GM18507 (cell line): ENCODE measurements at places on chromosomes 6 and 20.

- DNase-seq: no peak
These were observed 47.1 kb downstream of the SCAND1 start for GRCh38 chr20:35907017-35907701.

DNA sequence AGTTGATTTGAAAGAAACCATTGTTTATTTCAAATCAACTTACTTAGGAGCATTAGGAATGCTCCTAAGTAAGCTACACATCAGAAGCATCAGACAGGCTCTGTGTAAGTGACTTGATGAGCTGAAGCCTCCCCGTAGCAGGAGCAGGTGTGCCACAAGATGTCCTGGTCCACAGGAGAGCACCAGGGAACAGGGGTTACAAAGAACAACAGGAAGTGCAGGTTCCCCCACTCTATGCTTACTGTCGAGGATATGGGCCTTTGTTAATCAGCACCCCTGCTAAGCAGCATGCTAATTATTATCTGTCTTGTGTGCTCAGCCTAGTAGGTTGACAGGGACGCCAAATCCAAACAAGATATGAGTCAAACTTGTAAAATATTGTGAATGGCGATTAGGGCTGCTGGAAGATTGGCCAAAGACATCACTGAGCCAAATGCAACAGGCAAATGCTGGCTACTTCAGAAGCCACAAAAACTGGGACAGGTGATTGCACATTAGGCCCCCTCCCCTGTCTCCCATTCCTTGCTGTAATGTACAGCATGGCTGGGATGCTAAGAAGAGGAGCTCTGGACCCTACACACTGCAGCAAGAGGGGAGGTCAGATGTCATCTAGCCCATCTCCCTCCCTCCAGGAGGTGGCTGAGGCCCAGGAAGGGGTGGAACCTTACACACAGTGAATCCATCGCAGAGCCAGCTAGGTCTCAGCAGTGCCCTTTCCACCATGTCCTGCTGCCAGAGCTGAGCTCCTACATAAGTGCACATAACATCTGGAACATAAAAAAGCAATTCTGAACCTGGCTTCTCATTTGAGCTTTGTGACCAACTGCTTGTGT lies 939 bp downstream of the TGM3 start:
- DNase-seq: no peak

GRCh38 chr6:37441651-37442050 lies 8.6 kb downstream of the CMTR1 start:
- no peak for DNase-seq

DNA sequence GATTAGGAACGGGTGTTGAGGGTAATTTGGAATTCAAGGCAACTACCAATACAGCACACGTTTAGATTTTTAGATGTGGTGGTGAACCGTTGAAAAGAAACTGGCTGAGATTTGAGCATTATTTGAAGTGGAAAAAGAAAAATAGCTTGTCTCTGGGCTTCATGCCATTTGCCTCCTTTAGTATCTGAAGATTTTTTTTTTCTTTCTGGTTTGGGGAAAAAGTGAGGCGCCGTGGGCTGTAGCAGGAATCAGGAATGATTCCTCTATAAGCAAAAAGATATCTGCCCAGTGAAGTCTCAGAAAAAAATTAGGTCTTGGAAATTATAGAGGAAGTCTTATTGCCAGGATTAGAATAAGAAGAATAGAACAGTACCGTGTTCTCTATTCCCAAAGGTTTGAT lies 88.5 kb downstream of the RPS12 start:
- DNase-seq: no peak

DNA sequence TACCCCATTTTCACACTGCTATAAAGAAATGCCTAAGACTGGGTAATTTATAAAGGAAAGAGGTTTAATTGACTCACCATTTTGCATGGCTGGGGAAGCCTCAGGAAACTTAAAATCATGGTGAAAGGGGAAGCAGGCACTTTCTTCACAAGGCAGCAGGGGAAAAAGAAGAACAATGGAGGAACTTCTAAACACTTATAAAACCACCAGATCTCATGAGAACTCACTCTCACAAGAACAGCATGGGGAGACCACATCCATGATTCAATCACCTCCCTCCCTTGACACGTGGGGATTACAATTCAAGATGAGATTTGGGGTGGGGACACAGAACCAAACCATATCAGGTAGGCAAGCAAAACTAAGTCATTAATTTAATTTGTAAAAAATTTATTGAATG lies 343.2 kb downstream of the FRK start:
- DNase-seq: no peak

GRCh38 chr6:117553142-117553541 lies 49.2 kb downstream of the GOPC start:
- DNase-seq: no peak

DNA sequence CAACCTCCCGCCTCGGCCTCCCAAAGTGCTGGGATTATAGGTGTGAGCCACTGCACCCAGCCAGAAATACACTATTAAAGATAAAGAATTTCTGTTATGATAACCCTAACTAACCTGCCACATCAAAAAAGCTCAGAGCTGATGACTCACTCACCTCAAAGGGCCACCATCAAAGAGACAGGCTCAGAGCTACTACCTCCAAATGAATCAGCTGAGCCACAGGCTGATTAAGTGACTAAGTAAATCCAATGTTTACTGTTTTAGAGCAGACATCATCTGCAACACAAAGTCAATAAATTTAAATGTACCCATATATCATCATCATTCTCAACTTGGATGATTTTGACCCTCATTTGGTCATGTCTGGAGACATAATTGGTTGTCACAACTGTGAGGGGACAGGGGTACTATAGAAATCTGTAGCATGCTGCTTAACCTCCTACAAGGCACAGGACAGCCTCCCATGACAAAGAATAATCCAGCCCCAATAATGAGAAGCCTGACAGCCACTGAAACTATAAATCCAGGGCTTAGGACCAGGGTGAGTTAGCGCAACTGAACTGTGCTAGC lies 106.5 kb downstream of the ATP9A start:
- no peak for DNase-seq

- no peak for DNase-seq
These were observed 34.7 kb upstream of the SYNJ2 start for GRCh38 chr6:157946865-157947532.

DNA sequence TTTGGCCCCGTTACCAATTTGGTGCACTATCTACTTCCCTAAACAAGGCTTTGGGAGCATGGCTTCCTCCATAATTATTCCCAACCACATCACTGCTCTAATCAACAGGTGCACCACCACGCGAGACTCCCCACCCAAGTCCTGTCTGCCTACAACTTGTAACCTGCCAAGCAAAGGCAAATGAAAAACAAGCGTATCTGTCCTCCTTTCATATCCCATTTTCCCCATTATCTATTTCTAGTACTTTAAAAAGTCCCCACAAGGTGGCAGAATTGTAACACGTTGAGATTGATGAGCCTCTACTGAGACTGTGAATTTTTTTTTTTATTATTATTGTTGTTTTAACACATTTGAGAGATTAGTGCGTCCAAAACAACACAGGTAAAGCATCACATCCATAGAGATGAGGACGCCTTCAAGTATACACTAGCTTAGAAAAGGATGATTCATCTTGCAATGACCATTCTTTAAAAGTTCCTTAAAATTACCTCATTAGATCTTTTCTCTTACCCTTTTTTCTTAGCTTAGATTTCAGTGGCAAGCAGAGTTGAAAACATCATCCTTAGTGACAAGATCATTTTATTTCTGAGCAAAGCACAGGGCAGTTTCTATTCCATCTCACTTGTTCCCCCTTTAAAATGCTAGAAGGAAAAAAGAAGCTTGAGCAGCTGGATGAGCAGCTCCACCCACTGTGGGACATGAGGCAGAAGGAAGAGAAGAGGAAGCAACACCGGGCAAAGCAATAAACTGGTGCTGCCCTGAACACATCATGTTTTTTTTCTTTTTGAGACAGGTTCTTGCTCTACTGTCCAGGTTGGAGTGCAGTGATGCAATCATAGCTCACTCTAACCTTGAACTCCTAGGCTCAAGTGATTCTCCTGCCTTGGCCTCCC lies 210.8 kb downstream of the ARHGAP18 start:
- peak; percentile 9 for DNase-seq

DNA sequence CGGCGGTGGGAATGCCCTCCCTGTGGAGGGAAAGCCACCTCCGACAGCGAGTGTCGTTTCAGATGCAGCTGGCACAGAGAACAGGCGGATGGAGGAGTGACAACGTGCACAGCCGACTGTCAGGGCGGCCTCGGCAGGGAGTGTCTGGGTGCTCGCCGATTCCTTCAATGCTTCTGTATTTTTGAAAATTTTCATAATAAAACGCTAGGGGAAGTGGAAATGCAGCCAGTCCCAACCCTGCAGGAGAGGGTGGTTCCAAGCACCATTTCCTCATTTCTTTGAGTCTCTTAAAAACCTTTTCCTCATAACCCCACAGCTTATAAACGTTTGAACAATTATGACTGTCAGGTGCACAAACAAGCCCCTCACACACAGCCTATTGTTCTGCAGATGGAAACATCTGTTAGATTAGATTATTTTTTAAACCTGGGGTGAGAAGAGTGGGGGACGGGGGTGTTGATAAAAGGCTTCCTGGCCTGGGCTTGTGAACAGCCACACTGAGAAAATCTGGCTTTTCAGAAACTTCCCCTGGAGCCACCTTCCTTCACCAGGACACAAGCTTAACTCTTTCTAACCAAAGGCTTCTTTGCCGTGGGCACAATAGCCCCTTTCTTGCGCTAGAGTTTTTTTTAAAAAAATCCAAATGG lies 228.9 kb downstream of the ANKRD60 start:
- DNase-seq: no peak

GRCh38 chr6:125250511-125250910 lies 51.3 kb downstream of the HDDC2 start:
- DNase-seq: no peak

- DNase-seq: no peak
These were observed 379.9 kb downstream of the SAMD5 start for GRCh38 chr6:147888374-147888773.

GRCh38 chr6:157143171-157143889 lies 180.0 kb downstream of the TMEM242 start:
- no peak for DNase-seq

- no peak for DNase-seq
These were observed 85.6 kb upstream of the RIN2 start for GRCh38 chr20:19672498-19672897.

DNA sequence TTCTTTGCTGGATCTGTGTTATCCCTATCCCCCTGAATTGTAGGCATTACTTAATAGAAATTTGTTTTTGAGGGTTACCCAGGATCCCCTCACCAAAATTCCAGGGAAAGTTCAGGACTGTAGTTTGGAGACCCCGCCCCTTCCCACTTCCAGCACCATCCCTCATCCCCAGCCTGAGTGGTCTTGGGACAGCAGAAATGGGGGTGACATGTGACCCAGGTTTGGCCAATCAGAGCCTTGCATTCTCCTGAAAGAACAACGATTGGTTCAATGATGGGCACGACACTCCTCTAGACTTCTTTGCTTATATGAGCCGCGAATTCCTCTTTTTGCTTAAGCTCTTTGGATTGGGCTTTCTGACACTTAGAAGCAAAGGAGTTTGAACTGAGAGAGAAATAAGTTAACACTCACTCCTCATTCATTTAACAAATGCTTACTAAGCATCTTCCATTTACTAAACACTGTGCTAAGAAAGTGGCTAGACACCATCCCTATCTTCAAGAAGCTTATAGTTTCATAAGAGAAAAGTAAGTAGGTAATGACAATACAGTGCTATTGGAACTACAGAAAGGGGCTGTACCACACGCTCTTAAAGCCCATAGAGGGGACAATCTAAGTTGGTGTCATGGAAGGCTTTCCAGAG lies 24.9 kb upstream of the PAQR8 start:
- DNase-seq: no peak

DNA sequence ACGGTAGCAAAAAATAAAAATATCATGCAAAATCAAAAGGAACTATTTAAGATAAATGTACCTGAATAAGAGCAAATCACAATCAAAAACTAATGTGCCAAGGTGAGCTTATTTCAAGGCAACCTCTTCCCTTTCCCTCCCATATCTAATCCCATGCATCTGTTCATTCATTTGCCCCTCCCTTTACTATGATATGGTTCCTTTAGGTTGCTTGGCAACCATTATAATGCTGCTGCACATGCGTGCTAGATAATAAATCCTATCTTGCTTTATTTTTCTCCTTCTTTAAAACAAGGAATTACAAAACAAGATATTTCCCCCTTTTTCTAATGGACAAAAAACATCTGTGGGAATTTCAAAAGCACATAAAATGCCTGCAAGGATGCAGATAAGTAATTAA lies 318.2 kb upstream of the POU3F2 start:
- no peak for DNase-seq

GRCh38 chr20:63658749-63659187 lies 656 bp downstream of the RTEL1 start:
- DNase-seq: no peak

DNA sequence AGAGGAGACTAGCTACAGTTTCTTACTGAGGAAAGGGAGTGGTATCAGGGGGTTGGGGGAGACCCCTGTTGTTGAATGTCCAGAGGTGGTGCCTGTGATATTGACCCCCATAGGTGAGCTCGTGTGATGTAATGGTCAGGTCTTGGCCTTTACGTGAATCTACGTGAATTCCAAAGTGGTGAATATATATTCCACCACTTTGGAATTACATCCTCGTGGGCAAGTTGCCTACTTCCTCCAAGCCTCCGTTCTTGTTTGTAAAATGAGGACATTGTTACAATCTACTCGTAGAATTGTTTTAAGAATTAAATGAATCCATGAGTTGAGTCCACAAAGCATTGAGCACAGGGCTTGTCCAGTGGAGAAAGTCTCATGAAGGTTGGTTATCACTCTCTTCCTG lies 47.3 kb downstream of the TSHZ2 start:
- no peak for DNase-seq

DNA sequence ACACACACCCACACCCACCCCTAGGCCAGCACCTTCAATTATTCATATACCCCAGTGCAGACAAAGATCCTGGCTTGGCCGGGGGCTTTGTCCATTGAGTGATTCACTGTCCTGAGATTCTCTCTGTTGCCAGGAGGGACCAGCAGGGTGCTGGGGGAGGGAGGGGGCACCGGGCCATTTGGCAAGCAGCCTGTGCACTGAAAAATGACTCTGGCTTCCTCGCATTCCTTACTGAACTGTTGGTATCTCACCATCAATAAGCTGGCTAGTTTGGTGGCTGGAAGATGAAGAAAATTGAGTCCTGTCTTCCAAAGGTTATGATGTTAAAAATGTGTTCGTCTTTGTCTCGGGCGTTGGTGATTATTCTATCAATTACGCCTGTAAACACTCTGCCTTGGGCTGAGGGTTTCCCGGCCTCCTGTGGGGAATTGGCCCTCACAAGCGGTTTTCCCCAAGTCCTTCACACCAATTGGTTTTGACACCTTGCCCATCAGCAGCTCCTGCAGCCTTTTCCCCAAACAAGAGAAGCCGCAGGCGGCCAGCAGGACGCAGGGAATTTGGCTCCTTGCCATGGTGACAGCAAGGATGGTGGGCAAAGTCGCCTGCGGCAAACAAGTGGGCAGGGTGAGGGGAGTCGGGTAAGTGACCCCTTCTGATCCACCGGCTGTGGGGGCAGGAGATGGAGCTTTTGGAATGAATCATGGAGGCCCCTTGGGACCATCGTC lies 4.9 kb downstream of the VSTM2L start:
- no peak for DNase-seq

- DNase-seq: no peak
These were observed 140.7 kb downstream of the RNASET2 start for GRCh38 chr6:166815629-166816028.
